ENCODE measurements at places on chromosomes 16 and 17.
A peak's percentile ranks its signal among the peaks of the same experiment; 100 is the strongest.

- no peak for DNase-seq
Observed at GRCh38 chr17:72772331-72772821, 320.1 kb downstream of the SLC39A11 start.

- no peak for DNase-seq
Observed at GRCh38 chr16:59195242-59195641, 461.1 kb upstream of the GOT2 start.

DNA sequence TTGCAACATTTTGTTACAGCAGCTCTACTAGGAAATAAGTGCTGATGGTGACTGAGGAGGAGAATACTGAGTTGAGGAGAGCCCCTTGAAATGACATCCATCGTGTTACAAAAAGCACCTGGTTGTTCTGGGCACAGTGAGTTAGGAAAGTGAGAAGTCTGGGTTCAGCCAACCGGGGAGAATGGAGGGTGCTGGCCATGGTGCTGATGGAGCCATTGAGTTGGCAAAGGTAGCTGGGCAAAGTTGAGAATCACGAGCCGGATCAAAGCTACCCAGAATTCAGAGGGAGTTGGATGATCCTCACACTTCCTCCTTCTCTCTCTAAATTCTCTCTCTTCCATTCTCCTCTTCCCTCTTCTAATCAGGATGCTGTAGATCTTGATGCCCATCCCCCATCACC lies 35.0 kb upstream of the ASIC2 start:
- DNase-seq = no peak

- no peak for DNase-seq
Observed at GRCh38 chr17:3851461-3852100, 5.5 kb upstream of the NCBP3 start.

DNA sequence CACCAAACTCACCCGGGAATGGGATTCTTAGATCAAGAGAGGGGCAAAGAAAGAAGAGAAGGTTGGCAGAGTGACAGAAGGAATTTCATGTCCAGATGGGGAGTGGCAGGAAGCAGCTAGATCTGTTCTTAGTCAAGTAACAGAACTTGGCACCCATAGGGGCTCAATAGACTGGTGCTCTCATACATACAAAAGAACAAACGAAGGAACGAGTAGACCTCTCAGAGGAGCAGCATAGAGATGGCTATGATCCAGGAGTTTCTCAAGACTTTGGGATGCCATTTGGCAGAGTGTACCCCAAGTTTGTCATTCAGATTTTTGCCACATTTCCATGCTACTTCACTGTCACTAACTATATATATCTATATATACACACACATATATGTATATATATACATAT lies 47.9 kb downstream of the GINS3 start:
- no peak for DNase-seq

DNA sequence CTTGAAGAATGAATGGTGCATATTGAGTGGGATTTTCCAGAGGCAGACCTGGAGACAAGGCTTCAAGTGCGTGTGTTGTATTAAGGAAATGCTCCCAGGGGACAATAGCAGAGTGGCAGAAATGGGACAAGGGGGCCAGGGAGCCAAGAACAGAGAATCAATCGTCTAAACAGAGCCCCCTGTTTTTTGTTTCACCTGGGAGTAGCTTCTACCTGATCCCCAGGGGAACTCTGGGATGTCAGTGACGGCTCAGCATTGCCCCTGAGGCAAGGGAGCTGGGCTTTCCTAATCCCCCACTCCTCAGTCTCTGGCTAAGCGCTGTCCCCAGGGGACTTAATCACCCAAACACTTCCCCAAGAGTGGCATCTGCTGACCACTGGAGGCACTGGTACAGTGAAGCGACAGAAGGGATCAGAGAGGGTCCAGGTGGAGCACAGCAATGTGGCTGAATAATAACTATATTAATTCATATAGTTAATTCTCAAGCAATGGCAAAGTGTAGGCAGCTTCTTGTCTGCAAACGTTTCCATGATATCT lies 35.7 kb upstream of the C16orf78 start:
- no peak for DNase-seq

GRCh38 chr17:71824671-71825070 lies 296.1 kb upstream of the SOX9 start:
- no peak for DNase-seq

DNA sequence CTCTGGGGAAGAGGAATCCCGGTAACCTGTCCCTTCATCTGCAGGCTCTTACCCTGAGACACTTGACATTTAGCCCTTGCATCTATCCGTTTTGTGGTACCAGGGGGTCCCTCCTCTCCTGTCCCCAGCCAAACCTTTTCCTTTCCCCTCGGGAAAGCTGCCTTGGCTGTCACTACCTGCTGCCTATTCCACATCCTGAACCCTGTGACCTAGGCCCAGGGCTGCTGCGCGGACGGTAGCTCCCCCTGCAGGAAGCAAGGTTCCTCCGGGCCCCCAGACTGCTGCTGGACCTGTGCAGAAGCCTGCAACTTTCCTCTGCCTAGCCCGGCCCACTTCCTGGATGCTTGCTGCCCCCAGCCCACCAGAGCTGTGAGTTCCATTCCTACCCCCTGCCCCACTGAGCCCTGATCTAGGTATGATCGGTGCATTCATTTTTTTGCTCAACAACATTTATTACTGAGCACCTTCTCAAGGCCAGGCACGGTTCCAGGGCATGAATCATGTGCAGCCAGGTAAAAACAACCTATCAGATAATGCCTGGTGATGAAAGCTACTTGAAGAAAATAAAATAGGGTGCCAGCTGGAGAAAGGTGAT lies 10.5 kb upstream of the ALDOA start:
- DNase-seq = no peak

DNA sequence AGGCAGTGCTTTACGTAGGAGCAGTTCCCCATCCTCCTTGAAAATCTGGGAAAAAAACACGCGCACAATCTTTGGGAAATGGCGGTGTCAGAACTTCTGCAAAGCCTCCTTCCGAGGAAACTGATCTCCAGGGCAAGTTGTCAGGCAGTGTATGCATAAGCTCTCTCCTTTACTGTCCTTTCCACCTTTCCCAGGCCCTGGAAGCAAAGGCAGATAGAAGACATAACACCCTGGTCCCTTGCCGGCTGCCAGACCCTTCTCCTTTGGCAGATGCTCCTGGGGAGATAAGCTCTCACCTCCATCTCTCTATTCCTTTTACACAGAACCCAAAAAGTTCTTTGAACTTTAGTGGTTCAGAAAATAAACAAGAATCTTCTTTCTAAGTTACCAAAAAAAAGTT lies 12.4 kb downstream of the TOB1 start:
- DNase-seq = no peak

GRCh38 chr16:728890-729744 lies 2.2 kb downstream of the HAGHL start:
- no peak for DNase-seq

DNA sequence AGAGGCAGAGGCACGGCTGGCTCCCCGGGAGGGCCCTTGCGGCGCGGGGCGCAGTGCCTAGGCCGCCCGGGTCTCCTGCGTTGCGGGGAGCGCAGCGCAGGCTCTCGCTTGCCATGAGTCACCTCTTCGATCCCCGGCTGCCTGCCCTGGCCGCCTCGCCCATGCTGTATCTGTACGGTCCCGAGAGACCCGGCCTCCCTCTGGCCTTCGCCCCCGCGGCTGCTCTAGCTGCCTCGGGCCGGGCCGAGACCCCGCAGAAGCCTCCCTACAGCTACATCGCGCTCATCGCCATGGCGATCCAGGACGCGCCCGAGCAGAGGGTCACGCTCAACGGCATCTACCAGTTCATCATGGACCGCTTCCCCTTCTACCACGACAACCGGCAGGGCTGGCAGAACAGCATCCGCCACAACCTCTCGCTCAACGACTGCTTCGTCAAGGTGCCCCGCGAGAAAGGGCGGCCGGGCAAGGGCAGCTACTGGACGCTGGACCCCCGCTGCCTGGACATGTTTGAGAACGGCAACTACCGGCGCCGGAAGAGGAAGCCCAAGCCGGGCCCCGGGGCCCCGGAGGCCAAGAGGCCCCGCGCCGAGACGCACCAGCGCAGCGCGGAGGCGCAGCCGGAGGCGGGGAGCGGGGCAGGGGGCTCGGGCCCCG lies 390 bp downstream of the FOXL1 start:
- DNase-seq = no peak

DNA sequence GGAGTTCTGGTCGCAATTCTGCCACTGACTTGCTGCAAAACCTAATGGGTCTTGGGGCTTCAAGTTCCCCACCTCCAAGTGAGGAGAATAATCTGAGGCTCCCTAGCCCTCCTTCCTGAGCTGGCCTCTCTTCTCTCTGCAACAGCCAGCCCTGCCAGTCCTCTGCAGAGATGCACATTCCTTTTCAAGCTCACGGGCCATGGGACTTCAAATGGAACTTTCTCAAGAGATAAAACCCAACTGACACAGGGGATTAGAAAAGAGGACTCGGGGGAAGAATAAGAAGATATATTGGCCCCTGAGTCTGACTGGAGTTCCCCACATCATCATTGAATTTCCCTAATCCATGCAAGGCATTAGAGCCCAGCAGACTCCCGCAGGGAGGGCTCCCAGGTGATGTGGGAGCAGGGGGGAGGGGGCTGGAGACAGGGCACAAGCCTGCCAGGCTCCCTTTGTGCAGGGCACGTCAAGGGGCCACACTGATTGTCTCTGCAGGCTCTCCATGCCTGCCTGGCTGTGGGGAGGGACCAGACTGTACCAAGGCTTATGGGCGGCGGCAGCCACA lies 131.0 kb downstream of the CCDC144A start:
- DNase-seq = no peak

DNA sequence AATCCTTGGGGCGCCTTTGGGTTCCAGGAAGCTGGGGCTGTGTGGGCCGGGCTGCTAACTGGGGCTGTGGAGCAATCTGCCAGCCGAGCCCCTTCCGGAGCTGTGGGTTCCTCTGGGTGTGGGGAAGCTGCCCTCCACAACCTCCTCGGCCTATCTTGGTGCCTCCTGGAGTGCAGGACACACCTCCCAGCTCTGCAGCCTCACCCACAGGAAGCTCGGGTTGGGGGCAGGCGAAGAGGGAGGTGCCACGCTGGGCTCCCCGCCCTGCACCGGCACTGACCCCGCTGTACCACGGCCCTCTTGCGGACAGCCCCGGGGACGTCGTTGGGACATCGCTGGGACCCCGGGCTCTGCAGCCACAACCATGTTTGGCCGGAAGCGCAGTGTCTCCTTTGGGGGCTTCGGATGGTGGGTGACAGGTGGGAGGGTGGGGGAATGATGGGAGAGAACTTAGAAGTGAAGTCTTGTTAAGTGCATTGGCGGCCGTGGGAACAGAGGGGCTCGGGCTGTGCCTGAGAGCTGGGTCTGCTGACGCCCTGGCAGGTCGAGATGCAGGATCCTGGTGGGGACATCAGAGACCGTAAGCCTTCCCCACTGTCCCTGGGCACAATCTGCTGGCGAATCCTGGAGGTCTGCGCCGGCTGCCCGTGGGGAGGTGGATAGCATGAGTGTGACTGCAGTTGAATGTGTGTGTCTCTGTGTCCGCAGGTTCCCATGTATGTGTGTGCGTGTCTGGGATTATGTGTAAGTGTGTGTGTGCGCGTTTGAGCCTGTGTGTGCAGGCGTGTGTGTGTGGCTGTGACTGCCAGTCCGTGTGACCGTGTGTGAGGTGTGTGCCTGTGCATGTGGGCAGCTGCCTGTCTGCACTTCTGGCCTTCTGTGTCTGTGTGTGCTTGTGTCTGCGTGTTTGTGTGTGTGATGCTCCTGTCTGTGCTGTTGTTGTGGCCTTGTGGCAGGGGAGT lies at the start of gene RAP1GAP2:
RAP1GAP2 (plus strand) TSS at position 275 of the 962 bp plus-strand sequence; CDS start at position 365, 90 bp downstream.
- peak; percentile 49 for DNase-seq

- no peak for DNase-seq
Observed at GRCh38 chr16:49619811-49620157, 236.1 kb downstream of the ZNF423 start.

GRCh38 chr16:73280388-73280787 lies 232.5 kb upstream of the ZFHX3 start:
- DNase-seq = no peak

- no peak for DNase-seq
Observed at GRCh38 chr16:69328854-69329316, 1.5 kb downstream of the PDF start.

DNA sequence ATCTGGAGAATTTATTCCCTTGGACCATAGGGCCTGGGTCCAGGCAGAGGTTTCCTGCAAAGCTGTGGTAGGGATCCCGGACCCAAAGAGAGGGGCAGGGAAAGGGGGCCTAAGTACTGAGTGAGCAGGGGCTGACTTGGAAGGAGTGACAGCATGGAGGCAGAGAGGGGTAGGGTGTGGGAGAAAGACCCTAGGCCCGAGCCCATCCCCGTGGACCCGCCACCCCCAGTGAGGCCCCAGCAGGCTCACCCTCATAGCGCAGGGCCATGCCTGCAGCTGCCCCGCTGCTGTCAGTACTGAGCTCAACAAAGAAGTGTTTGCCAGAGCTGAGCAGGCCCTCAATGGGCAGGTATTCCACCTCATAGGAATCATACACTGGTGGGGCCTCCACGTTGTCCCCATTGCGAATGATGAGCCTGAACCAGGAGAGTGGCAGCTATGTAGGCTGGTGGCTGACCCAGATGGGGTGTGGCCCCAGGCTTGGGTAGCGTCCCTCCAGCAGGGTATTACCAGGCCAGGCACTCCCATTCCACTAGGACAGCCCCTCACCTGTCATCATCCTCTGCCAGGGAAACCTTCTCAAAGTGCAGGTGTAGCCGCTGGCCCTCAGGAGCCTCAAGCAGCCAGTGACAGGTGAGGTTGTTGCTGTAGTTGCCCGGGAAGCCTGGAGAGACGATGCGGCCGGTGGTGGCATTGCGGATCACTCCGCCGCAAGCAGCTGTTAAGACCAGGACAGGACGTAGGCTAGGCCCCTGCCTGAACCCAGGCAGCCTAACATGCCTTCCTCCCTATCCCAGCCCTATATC lies 9.1 kb upstream of the PHF12 start:
- DNase-seq = no peak

- DNase-seq = no peak
Observed at GRCh38 chr17:55563363-55563762, 52.1 kb upstream of the SMIM36 start.
